MG63 (cell line): ENCODE measurements at places on chromosomes 12 and 14. TPM values are rescaled to one million over a fixed set of nuclear protein-coding genes. Genes with fewer than 3 reads are reported as not detected.

The MLXIP gene
- 3.5 and 4.0 TPM in 2 replicates for total RNA-seq

The SYCP3 gene
- total RNA-seq, result not detected in 2 replicates

The WIF1 gene
- total RNA-seq, result 0.23 TPM in 1 of 2 replicates, not detected in the other

The ASCL1 gene
- not detected in 2 replicates for total RNA-seq

The CSRNP2 gene
- 4.6 and 7.8 TPM in 2 replicates for total RNA-seq

The TTLL5 gene
- total RNA-seq, result 11.3 and 12.9 TPM in 2 replicates

The ZNF140 gene
- total RNA-seq, result 0.26 TPM in 1 of 2 replicates, not detected in the other

The CLEC4D gene
- total RNA-seq, result not detected in 2 replicates

The NFE2 gene
- total RNA-seq, result 0.13 TPM in 1 of 2 replicates, not detected in the other

The SLC2A13 gene
- 0.66 and 0.96 TPM in 2 replicates for total RNA-seq

The ACSM4 gene
- not detected in 2 replicates for total RNA-seq

The GNG2 gene
- total RNA-seq, result 5.4 and 6.9 TPM in 2 replicates

The TPH2 gene
- not detected in 2 replicates for total RNA-seq

The MIP gene
- total RNA-seq, result not detected in 2 replicates

DNA sequence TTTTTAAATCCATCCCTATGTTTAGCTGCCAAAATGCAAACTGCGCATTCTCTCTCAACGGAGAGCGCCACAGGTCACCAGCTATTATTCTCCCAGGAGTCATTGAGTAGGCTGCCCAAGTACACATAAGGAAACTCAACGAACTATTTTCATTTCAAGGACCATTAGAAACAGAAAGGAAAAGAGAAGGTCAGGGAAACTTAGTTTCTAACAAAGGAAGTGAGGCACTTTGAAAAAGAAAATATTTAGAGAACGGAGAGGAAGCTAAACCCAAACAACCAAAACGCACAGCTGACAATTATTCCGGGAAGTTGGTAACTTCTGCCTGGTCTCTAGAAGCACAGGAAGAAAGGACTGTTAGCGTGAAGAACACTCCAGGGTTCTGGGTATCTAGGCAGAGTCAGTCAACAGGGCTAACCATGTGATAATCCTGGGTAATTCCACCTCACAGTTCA lies 23.5 kb downstream of the GPHB5 start:
- no peak for DNase-seq

- DNase-seq, result no peak
Observed at GRCh38 chr12:50725011-50725942, 38.6 kb upstream of the ATF1 start.

GRCh38 chr12:4830556-4831210 lies 79.0 kb upstream of the KCNA1 start:
- no peak for DNase-seq

GRCh38 chr12:86719381-86719780 lies 463.2 kb upstream of the MGAT4C start:
- no peak for DNase-seq

DNA sequence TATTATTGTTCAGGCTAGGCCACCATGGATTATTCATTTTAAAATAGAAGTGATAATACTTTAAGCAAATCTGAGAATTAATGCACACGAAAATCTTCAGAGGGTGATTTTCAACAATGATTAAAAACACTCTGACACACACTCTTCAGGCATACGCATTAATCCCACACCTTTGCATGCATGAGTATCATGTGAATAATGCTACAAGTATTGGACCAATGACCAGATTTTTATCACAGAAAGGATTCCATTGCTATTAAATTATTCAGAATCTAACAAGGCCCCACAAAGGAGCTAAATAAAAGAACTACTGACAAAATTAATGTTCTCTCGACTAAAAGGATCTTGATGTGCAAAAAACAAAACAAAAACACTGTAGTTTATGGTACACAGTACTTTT lies 11.1 kb downstream of the EPS8 start:
- DNase-seq, result no peak

DNA sequence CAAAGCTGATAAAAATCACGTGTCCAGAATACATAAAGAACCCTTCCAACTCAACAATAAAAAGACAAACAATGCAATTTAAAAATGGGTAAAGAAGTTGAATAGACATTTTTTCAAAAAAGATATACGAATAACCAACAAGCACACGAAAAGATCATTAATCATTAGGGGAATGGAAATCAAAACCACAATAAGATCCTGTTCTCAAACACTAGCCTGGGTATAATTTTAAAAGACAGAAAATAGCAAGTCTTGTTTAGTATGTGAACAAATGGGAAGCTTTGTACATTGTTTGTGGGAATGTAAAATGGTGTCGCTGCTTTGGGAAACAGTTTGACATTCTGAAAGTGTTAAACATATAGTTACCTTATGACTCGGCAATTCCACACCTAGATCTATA lies 86.3 kb upstream of the LMNTD1 start:
- no peak for DNase-seq

GRCh38 chr14:96661244-96661969 lies 135.8 kb upstream of the VRK1 start:
- no peak for DNase-seq

DNA sequence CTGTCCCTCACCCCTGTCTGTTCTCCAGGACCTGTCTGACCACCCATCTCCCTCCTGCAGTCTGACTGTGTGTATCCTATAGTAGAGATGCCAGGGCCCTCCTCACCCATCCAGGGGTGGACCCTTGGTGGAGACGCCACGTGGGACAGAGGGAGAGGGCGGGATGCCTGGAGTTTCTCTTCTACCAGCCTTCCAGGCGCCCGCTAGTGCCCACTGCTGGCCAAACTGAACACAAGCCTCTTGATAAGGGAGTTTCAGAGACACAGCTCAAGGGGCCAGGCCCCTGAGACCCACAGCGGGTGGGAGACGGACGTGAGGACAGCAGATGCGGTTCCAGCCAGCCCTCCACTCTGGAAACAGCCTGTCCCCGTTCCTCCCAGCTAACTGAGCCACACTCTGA lies 147.3 kb downstream of the RBM19 start:
- DNase-seq, result no peak

DNA sequence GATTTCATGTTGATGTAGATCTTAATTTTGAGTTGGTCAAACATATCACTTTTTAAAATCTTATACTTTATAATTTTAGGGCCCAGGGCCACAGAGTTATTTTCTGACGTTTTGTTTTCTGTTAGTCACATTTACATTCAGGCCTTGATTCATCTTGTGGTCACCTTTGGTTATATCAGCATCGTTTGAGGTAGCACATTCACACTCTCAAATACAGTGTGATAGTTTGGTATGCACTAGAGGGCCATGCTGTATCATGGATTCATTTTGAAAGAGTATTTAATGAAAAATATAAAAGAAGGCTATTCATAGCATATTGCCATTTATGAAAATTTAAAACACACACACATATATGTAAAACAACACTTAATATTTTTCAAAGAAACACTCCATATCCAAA lies 274.6 kb downstream of the RAD51B start:
- no peak for DNase-seq

- no peak for DNase-seq
Observed at GRCh38 chr12:49340095-49340870, 3.3 kb upstream of the C1QL4 start.

- DNase-seq, result no peak
Observed at GRCh38 chr12:68876461-68876860, 56.5 kb downstream of the CPM start.

DNA sequence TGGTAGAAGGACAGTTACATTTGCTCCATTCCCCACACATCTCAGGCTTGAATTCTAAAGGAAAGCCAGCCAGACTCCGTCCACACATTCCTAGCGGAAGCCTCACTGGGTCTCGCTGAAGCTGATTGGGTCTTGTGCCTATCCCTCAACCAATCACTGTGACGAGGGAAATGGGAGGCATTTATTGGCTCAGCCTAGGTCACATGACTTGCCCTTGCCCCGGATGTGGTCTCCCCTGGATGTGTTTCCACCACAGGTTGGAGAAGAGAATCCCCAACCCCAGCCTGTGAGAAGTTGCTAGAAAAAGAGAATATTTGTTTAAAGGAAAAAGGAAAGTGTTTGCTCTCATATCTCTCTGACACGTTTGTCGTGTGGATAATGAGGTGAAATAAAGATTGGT lies 93.4 kb downstream of the C12orf75 start:
- DNase-seq, result no peak

DNA sequence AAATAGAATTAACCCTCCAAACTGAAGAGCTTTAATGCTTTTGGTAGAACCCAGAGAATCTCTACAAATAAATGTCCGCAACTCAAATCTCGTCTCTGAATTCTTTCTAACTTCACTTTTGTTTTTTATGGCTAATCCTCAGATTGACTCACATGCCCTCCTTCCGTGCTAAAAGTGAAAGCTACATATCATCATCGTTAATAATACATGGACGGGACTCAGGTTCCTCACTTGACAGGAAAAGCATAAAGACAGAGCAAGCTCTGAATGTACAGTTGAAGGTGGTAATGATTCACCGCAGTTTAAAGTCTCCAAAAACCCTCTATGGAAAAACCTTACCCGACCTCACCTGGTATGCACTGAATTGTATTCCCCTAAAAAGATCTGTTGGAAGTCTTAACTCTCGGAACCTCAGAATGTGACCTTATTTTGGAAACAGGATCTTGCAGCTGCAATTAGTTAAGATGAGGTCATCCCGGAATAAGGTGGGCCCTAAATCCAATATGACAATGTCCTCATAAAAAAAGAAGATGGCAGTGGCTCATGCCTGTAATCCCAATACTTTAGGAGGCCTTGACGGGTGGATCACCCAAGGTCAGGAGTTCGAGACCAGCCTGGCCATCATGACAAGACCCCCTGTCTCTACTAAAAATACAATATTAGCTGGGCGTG lies 147.4 kb upstream of the FOXN3 start:
- no peak for DNase-seq

DNA sequence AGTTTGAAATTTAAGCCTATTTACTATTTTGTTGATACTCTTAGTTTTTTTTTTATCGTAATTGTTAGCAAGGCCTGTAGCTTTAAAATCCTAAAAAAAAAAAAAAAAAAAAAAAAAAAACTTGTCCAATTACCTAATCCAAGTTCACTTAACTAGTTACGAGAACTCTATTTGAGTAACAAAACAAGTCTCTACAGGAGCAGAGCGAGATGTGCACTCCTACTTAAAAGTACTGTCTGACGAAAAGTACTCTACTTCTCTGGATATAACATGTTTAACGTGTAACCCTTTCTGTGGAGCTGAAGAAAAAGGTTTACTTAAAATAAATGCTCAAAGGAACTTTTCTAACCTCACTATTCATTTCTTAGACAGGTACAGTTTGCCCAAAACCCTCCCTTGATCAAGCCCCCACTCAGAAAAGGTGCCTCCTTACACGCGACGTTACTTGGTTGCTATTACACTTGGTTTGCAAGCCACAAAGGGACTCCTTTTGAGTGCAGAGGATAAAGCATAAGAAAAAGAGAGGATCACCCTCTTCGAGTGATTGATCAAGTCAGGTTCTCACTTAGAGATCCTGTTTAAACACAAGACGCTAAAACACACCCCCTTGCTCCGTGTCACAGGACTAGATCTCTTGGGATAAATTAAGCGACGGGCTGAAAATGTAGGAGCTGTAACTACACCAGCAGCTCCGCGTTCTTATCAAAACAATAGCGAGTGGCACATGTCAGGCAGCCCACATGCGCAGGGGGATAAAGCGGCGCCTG lies 2.2 kb downstream of the BAZ1A start:
- no peak for DNase-seq

DNA sequence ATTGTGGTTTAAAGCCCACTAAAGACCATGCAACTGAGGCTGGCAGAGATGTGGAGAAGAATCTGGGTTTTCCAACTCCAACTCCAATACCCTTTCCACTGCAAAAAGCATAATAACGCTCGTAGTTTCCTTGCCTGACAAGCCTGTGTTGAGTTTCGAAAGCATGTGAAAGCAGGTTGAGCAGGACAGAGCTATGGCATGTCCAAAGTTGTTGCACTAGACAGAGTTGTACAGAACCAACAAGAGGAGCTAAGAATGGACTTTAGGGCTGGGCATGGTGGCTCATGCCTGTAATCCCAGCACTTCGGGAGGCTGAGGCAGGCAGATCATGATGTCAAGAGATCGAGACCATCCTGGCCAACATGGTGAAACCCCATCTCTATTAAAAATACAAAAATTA lies 572.0 kb upstream of the TBX3 start:
- DNase-seq, result no peak

- DNase-seq, result no peak
Observed at GRCh38 chr12:29673346-29673745, 110.4 kb downstream of the TMTC1 start.

GRCh38 chr14:59849411-59850130 lies 21.0 kb downstream of the RTN1 start:
- DNase-seq, result no peak

DNA sequence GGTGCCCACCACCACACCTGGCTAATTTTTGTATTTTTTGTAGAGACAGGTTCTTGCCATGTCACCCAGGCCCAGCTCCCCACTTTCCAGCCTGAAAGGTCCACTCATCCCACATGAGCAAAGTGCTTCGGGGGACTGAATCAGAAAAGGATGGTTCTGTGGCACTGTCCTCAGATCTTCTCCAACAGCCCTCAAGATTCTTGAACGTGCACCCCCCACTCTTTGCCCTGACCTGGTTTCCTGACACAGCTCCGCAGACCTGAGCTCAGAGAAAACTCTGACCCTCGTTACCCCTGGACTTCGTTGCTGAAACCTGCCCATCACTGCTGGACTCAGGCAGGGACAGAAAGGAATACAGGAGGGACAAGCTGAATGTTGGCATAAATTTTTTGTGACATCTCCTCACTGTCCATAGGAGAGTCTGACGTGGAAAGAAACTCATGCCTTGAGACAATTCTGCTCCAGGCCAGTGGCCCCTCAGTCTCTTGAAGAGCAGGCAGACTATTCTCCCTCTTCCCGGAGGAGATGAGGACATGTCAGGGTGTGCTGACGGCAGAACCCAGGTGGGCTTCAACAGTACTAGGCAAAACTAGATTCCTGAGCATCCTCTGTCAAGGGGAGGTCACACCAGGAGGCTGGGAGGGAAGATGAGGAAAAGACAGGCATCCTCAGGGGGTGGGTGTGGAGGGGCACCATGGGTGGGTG lies 149.3 kb downstream of the DPF3 start:
- DNase-seq, result no peak

- DNase-seq, result no peak
Observed at GRCh38 chr14:29925101-29925722, 2.4 kb downstream of the PRKD1 start.

DNA sequence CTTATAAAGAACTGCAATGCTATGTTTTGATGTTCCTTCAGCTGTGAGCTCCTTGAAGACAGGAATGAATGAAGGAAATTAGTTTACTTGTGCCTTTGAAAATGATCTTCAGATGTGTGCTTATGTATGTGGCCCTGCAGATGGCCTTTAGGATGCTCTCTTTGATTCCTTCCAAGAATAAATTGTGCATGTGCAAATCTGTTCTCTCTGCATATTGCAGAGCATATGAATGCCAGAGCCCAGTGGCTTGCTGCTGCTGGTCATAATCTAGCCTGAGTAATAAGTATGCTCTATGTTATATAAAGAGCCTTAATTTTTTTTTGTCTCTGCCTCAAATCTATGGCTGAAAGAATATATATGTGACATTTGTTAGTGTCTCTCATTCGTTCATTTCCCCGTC lies 341.9 kb upstream of the NOVA1 start:
- DNase-seq, result no peak
